GM03348 (cell line): ENCODE measurements at places on chromosomes 5 and 9.
A peak's percentile ranks its signal among the peaks of the same experiment; 100 is the strongest.

DNA sequence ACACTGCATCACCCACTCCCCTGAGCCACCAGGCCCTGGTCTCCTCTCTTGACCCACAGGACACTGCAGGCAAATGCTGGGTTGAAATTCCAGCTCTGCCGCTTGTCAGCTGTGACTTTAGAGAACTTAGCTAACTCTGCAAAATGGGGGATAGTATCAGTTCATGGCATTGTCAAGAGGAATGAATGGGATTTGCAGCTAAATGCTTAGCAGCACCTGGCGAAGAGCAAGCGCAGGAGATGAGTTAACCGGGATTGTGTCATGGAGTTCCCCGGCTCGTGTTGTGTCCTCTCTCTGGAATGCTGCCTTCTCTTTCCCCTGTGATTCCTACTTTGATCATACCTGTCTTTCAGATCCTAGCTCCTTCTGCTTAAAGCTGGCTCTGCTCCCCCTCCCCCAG lies 67.1 kb downstream of the DAB2IP start:
- DNase-seq: no peak

DNA sequence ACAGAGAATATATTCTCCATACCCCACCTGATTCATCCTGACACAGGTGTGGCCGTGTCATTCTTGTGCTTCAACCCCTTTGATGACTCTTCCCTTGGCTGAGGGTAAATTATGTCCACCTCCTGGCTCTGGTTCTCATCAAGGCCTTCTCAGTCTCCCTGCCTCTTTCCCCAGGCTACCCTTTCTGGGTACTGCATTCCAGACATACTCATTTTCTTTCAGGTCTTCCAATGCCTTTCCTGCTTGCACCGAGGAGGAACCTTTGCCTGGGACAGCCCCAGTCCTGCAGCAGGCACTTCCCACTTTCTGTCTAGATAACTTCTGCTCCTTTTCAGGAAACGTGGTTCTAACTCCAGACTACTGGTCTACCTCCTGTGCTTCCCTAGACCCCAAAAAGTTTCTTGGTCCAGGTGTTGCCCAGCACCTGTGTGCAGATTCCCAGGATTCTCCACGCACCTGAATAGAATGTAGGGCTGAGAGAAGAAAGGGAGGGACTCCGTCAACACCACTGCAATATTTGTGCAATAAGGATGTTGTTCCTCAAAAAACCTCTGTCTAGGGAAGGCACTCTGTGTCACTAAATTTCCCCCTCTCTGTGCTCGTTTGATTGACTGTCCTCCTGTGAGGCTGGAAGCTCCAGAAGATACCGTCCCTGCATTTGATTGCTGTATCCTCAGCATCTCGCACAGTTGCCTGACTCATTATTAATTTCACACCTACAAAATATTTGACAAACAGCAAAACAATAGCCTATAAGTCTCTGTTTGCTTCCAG lies 255.4 kb upstream of the NFIL3 start:
- no peak for DNase-seq

- DNase-seq: no peak
These were observed 84.9 kb downstream of the GNA14 start for GRCh38 chr9:77563174-77563573.

- DNase-seq: no peak
These were observed 283.3 kb downstream of the NSG2 start for GRCh38 chr5:174328631-174329299.

DNA sequence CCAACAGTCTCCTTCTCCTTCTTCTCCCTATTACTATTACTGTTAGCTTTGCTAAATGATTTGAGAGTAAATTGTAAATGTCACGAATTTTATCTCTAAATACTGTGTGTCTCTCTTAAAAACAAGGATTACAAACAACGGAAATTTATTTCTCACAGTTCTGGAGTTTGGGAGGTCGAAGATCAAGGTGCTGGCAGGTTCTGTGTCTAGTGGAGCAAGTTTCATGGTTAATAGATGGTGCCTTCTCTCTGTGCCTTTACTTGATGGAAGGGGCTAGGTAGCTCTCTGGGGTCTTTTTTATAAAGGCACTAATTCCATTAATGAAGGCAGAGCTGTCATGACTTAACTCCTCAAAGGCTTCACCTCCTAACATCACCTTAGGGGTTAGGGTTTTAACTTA lies 237.9 kb downstream of the MAN2A1 start:
- no peak for DNase-seq

- no peak for DNase-seq
These were observed 196.7 kb downstream of the RGS3 start for GRCh38 chr9:113660196-113660595.

GRCh38 chr5:143241892-143242291 lies 161.6 kb downstream of the NR3C1 start:
- DNase-seq: peak; percentile 16

DNA sequence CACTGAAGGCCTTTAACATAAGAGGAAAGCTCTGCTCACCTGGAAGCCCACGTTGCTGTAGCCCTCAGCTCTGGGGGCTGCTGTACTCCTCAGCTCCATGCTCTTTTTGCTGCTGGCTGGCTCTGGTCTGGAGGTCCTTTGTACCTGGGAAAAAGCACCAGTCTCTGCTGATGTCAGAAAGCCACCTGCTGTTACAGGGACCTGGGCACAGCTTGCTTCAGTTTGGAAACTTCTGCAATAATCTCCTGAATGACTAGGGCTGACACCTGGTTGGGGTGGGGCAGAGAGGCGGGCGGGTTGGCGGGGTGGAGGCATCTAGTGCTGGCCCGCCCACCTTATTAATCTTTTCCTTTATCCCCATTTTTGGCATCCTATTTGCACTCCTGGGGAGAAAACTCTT lies at the start of gene SLC28A3:
SLC28A3 (minus strand) TSS at position 224 of the 400 bp plus-strand sequence; CDS start at position 99, 125 bp downstream.
- DNase-seq: no peak

- no peak for DNase-seq
These were observed 3.6 kb downstream of the PSMD5 start for GRCh38 chr9:120839146-120839545.
